Activated T-helper 1 cell treated with anti-CD3 and anti-CD28 coated beads, Interleukin-12 subunit alpha, Interleukin-12 subunit beta, Interleukin-2, Interleukin-4 antibody, amounts not matched to agents 30 ng/mL and 10 ng/mL and 1 ng/mL, durations not matched to agents 14 hours and 24 hours and 36 hours (primary cell): ENCODE measurements at places on chromosomes 3 and 15. TPM values are rescaled to one million over a fixed set of nuclear protein-coding genes. Genes with fewer than 3 reads are reported as not detected.

DNA sequence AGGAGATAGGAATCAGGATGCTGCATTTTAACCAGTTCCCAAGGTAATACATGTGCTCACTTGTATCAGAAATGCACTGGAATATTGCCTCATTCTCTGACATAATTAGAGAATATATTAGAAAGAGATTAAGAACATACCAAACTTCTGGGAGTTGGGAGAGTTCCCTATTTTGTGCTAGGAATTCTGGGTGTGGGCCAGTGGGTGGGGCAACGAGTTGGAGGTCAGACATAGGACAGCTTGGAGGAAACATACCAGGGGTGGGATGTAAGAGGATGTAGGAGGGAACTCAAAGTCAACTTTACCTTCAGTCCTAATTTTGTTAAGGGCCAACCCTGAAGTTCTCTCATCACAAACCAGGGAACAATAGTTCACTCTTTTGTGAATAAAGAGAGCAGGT lies 83.6 kb downstream of the SLC7A14 start:
- H3K27me3 ChIP-seq = peaks cover 20% of the 10 kb centered on the region
- no peaks in the 10 kb centered on the region for H3K36me3 ChIP-seq
- H3K4me3 ChIP-seq = no peak overlapping the region
- DNase-seq = no peak
- no peaks in the 10 kb centered on the region for H3K4me1 ChIP-seq
- H3K27ac ChIP-seq = no peak overlapping the region

DNA sequence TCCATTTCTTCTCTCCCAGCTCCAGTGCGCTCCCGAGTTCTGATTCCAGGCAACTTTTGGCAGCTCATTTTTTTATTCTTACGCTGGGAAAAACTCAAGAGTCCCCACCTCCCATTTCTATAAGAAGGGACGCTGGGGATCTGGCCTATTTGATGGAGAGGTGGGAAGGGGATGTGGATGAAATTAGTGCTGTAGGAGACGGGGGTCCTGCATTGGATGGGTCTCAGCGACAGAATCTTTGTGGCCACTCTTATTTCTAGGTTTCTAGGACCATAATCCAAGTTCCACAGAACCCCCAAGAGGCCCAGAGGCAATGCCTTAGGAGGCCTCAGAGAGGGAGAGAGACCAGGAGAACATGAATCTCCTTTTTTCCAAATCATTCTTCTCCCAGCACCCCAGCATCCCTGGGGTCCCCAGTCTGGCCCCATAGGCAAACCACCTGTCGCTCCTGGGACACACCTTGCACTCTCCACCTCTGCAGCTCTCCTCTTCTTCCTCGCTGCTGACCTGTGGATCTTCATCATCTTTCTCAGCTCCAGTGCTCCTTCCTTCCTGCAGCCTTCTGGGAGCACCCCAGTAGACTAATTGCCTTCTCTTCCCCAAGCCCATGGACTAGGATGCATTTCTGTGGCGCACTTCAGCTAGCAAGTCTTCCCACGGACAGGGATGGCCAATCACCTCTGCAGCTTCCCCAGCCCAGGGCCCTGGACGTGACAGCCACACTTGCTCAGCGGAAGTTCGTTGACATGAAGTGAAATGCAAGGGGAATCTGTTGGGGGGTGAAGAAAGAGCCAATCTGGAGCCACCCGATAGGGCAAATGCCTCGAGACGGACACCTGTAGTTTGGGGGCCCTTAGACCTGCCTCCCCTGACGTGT lies 100.1 kb upstream of the ALDH1A3 start:
- no peaks in the 10 kb centered on the region for H3K4me1 ChIP-seq
- no peak for DNase-seq
- H3K36me3 ChIP-seq = no peaks in the 10 kb centered on the region
- H3K27ac ChIP-seq = no peak overlapping the region
- no peak overlapping the region for H3K4me3 ChIP-seq

- H3K4me3 ChIP-seq = no peak overlapping the region
- H3K27ac ChIP-seq = no peak overlapping the region
- peaks cover 2% of the 10 kb centered on the region for H3K27me3 ChIP-seq
- H3K36me3 ChIP-seq = no peaks in the 10 kb centered on the region
- no peaks in the 10 kb centered on the region for H3K4me1 ChIP-seq
These were observed 174.2 kb upstream of the ATP10A start for GRCh38 chr15:26037369-26037768.

The KBTBD8 gene
- 18.3 and 26.6 TPM in 2 replicates for total RNA-seq

The ALG1L2 gene
- not detected in 2 replicates for total RNA-seq

The MOBP gene
- not detected in 2 replicates for total RNA-seq

The AP3B2 gene
- total RNA-seq = 0.21 TPM in 1 of 2 replicates, not detected in the other

The FOXP1 gene
- total RNA-seq = 94.8 and 97.6 TPM in 2 replicates
